Right ventricle myocardium superior (tissue), 1 donor: ENCODE measurements at places on chromosomes 5 and 9. TPM values are rescaled to one million over a fixed set of nuclear protein-coding genes. Genes with fewer than 3 reads are reported as not detected.
A peak's percentile ranks its signal among the peaks of the same experiment; 100 is the strongest.

Gene ARHGEF39
- 0.24 TPM for total RNA-seq

Gene EMB
- total RNA-seq, result 15.9 TPM

Gene NR5A1
- total RNA-seq, result not detected

DNA sequence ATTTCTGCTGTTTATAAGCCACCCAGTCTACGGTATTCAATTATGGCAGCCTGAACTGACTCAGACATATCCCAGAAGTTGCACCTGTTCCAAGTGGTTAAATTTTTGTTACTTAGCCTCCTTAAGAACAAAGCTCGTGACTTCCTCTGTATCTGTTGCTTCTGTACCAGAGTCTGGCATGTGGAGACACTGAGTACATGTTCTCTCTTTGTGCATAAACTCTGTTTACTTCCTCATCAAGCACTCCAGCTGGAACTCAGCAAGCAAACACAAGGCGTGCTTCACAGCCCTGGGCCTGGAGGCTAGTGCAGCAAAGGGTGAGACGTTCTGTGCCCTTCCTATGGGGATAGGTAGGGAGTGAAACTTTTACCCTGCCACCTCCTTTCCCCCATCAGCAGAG, 19.0 kb downstream of the C9orf152 start:
- peak; percentile 50 for DNase-seq

GRCh38 chr9:69299315-69299714, 25.7 kb upstream of the ENTREP1 start:
- DNase-seq, result no peak

GRCh38 chr9:123883634-123884033, 46.3 kb downstream of the DENND1A start:
- DNase-seq, result no peak

DNA sequence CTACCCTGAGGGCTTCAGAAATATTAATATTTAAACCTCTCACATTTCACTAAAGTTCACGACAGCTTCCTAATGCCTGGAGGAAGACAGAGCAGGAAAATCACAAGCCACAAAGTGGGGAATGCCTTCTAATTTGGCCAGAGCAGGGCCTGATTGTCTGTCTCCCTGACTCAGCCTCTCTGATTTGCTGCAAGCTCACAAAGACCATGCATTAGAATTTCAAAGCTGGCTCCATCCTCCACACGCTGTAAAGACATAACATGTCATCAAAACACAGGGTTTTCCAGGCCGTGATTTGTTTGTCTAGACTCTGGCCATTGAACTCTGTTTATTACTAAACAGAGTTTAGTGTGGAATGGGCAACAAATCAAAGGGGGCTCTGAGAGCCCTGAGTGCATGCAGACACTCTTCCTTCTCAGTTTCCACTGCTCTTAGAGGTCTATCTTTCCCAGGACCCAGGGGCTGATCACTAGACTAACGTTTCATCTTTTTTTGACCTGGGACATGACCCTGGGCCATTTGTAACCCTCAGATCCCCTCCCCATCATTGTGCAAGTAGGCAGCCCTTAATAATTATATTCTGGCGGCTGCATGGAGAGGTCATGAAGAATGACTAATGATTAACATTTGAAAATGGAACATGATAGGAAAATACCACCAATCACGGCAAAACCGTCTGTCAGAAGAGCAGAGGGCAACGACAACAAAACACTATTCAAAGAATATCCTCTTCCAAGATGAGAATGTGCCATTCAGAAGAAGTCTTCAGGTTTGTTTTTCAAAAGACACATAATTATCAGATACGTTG, 140.2 kb downstream of the ENC1 start:
- DNase-seq, result no peak
